ENCODE measurements at places on chromosomes 11 and 22.
A peak's percentile ranks its signal among the peaks of the same experiment; 100 is the strongest.

GRCh38 chr11:2460540-2461252, 15.9 kb downstream of the KCNQ1 start:
- DNase-seq, result no peak

- DNase-seq, result no peak
These were observed 5.3 kb downstream of the SLC7A4 start for GRCh38 chr22:21026783-21027692.

DNA sequence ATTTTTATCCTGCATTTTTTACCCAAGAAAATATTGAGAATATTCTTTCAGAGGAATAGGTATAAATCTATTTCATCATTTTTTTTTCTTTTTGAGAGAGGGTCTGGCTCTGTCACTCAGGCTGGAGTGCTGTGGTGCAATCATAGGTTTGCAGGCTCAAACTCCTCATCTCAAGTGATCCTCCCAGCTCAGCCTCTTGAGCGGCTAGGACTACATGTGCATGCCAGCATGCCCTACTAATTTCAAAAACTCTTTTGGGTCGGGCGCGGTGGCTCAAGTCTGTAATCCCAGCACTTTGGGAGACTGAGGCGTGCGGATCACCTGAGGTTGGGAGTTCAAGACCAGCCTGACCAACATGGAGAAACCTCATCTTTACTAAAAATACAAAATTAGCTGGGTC, 20.3 kb upstream of the PTPRJ start:
- no peak for DNase-seq

- DNase-seq, result no peak
These were observed 45.7 kb upstream of the TUB start for GRCh38 chr11:8035200-8035855.

DNA sequence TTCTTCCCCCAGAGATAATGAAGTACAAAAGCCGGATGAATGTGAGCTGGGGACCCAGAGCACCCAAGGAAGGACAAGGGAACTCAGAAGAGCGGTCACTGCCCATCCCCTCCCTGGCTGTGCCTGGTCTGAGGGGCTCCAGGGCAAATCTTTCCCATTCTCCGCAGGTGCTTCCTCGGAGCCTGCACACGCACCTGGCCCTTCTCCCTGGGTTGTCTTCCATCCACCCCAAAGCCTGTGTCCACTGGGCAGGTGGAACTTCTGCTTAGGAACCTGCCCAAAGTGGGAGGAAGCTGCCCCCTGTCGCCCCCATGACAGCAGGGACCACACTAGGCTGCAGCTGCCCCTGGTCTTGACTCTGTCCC, 121.0 kb upstream of the FGF3 start:
- DNase-seq, result no peak

- DNase-seq, result no peak
These were observed 192.6 kb upstream of the NAV2 start for GRCh38 chr11:19519912-19520641.

DNA sequence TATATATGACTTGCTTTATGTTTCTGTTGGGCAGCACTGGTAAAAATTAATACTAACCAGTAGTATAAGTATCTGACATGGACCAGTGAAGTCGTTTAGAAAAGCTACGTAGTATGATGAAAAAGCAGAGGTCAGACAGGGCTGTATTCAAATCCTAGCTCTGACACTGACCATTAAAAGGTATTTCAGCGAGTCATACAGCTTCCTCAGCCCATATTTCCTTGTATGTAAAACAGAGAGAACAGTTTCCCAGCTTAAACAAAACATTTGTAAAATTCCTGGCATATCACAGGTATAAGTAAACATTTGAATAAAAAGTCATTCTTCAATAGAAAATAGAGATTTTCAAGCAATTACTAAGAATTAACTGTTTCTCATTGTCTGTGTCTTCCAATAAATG, 4.2 kb downstream of the NOX4 start:
- DNase-seq, result no peak

- DNase-seq, result no peak
These were observed 127.6 kb downstream of the DBX1 start for GRCh38 chr11:20032577-20033260.

DNA sequence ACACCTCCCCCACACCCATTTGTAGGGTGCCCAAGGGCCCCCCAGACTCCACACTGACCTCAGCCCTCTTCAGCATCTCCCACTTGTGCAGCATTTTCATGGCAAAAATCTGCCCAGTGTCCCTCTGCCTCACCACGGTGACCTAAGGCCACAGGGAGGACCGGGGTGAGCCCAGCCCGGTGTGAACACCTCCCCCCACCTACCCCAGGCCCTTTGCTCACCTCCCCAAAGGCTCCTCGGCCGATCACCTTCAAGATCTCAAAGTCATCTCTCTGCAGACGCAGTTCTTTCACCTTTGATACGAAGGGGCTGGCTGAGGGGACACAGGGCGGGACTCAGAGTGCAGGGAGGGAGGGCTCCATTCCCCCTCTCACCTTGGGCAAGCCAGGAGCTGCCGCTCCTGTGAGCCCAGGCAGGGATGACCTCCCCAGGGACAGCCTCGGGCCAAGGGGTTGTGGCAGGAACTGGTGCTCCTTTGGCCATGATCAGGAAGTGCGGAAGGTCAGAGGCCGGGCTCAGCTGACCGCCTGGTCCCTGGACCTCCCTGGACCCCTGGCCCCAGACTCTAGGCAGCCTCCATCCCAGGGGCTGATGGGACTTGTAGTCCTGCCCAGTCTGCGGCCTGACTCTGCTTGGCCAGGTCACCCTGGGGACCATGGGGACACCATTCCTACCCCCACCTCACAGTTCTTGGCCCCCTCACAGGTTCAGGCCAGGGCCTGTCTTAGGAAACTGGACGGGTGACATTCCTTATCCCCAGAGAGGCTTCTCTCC, 2.7 kb downstream of the CDC42BPG start:
- DNase-seq, result no peak

GRCh38 chr11:132576706-132577105, 955.6 kb downstream of the OPCML start:
- DNase-seq, result no peak

GRCh38 chr11:78392854-78393253, 24.8 kb downstream of the GAB2 start:
- DNase-seq, result no peak

DNA sequence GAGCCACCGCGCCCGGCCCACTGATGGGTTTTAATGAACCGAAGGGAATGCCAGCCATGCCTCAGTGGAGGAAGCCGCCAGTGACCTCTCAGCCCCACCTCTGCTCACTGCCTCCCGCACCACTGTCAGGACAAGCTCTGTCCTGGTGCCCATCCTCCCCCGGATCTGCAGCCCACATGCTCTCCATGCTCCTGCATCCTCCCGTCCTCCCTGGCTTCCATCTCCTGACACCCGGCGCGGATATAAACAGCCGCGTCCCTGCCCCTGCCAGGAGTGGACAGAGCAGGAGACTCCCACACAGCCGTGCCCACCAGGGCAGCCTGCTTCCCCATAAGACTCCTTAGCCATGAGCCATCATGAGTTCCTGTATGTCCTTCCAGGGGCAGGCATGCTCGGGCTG, 26.9 kb downstream of the MACROD1 start:
- no peak for DNase-seq

DNA sequence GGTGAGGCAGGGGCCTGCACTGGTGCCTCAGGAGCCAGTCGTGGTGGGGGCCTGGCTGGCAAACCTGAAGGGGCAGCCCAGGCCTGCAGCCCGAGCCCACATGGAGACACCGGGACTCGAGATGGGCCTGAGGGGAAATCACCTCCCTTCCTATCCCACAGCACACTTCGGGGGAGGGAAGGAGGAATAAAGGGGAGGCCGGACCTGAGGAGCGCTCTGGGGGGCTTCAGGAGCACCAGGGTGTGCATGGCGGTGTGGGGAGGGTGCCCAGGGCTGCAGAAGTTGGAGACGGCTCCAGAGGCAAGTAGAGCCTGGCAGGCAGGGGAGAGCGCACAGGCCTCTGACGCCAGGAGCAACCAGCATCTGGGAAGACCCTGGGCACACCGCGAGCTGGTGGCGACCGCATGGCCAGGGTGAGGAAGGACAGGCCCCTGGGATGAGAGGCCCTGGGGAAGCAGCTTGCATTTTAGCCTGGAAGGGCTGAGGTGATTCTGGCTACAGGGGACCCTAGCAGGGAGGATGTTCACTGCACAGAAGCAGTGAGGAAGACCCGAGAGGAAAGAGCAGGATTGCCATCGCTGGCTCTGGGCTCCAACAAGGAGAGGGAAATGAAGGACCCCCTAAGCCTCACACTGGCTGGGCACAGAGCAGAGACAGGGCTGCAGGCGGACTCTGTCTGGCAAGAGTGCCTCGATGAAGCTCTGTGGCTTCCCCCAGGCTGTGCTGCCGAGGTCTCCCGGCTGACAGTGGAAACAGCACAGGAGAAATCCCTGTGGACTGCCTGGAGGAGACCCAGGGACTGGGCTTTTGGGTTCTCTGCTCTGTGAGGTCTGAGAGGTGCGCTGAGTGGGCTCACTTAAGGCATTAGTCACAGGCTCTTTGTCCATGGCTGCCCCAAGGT, 457.7 kb downstream of the BRD1 start:
- no peak for DNase-seq

DNA sequence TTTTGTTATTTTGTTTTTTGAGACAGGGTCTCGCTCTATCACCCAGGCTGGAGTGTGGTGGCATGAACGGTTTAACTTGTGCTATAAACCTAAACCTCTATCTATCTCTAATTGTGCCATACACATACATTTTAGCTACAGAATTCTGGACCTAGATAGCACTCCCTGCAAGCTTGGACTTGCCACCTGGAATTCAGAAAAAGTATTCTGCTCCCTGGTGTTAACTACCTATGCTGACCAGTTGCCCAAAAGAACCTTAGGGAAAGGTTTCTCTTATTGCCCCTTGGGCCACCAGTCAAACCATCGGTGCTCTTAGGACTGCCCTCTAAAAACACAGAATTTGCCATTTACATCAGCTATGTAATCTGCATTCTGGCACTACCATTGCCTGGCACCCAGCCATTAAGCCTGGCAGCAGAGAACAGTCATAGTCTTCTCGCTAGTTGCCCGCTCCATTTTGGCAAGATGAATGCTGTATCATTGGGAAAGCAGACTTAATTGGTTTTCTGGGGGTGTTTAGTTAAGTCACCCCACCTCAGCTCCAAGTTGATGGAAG, 55.3 kb downstream of the ETS1 start:
- DNase-seq, result no peak

DNA sequence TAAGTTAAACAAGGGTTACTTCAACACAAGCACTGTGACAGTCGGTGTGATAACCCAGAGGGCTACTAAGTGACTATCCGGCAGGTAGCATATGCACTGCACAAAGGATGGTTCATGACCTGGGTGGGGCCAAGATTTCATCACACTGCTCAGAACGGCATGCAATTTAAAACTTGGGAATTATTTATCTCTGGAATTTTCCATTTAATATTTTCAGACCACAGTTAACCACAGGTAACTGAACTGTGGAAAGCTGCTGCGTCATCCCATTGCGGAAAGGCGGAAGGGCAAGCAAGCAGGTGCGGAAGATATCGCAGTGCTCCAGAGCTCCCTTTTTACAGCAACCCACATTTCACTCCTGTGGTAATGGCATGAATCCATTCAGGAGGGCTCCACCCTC, 540.8 kb downstream of the INSC start:
- no peak for DNase-seq

DNA sequence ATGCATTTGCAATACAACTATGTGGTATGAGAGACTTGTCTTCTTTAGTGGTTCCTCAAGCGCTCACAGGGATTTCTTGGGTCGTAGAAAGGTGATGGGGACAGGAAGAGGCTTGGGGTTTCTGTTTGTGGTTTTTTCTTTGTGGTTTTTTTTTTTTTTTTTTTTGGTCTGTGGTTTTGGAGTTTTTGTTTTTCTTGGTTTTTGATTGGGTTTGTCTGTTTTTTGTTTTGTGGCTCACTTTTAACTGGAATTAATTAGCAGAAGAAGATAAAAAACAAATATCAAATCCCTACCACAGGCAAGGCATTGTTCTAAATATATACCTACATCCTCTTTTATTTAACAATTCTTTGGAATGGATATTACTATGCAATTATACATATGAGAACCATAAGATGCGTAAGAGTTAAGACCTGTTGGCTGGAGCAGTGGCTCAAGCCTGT, 5.5 kb downstream of the TTC28 start:
- peak; percentile 59 for DNase-seq

GRCh38 chr11:110621826-110622225, 90.4 kb downstream of the ARHGAP20 start:
- no peak for DNase-seq

DNA sequence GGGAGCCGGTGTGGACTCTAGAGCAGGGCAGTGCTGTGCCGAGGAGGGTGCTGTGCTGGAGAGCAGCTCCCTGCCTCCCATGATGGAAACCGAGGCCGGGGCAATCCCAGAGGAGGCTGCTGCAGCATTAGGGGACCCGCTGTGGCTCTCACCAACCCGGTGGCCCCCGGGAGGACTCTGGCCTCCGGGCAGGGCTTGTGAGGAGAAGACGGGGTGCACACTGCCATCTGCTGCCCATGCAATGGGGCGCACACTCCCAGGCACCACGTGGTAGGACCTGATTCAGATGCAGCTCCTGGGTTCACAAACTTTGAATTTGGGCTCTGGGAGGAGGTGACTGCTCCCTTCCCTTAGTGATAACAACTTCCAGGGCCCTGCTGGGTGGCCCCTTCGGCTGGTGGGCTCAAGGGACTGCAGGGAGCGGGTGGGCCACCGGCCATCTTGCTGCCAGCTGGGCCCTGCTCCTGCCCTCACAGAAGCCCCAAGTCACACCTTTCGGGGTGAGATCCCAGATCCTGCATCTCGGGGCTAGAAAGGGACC, 93.8 kb upstream of the FGF3 start:
- no peak for DNase-seq
